ENCODE measurements at places on chromosomes 11 and 22.

DNA sequence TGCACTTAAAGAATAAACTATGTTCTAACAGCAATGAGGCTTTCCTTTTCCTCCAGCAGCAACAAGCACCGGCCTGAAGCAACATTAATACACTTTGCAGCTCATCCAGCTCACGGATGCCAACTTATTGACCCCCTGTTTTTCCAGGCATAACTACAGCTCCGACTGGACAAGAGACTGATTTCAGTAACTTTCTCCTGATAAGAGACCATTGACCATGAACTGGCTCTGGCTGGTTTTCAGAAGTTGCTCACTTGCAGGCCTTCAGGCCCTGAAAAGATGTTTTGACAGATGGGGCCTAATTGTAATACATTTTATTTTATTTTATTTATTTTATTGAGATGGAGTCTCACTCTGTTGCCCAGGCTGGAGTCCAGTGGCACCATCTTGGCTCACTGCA, 27.5 kb downstream of the GGT5 start:
- no peak for DNase-seq

DNA sequence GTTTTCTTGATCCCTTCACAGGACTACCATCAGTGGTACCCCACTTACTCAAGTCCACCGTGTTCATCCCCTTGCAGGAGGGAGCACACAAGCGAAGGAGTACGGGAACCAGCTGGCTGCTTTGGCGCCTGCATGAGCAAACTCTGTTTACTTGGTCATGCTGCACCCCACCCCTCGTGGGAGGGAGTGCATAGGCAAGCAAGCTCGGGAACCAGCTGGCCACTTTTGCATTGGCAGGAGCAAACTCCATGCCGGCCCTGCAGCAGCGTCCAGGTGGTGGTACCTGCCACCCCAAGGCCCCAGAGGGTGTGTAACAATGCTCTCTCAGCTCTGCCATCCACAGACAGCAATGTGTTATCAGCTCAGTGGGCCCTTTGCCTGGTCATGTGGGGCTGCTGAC, 737.8 kb downstream of the FAM181B start:
- no peak for DNase-seq

DNA sequence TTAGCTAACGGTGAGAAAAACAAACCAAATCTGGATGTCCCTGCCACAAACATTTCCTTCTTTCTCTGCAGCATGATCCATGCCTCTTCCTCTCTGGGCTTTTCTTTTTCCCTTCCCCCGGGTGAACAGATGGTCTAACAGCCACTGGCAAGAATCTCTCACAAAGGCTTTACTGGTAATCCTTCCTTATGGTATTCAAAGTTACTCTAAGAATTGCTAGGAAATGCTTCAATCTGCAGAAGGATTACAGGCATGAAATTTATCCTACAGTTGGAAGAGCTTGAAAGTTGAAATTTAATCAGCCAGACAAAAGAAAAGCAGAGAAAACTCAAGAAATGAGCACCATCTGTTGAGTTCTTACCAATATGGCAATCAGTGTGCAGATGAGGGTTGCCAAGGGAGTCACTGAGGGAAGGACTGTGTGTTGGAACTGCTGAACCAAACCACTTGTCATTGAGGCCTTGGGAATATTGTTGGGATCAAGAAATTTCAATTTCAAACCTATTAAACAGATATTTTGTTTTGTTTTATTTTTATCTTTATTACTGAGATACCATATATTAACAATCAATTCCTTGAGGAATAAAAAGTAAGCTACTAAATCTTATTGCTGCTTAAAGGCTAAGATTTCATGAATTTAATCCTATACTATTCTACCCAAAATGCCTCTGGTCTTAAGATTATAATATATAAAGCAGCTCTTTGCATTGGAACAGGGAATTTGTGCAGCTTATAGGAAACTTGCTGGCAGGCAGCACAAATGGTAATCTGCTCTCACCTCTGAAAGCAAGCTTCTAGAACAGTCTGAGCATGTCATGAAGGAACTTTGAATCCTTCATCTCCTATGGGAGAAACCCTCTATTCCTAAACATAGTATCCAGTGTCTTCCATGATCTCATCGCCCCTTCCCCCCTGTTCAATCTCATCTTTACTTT, 29.7 kb upstream of the NDUFC2 start:
- no peak for DNase-seq

DNA sequence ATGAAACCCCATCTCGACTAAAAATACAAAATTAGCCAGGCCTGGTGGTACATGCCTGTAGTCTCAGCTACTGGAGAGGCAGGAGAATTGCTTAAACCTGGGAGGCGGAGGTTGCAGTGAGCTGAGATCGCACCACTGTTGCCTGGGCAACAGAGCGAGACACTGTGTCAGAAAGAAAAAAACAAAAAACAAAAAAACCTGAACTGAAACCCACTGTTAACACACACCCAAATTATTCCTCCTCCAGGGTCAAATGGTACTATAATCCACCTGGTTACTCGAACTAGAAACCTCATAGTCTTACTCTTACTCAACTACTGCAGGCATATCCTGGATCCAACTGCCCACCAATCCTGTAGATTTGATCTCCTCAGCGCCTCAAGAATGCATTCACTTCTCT, 35.5 kb downstream of the USP28 start:
- DNase-seq = no peak

- peak; percentile 74 for DNase-seq
Measured at GRCh38 chr11:568306-569157, 7.7 kb upstream of the PHRF1 start.

DNA sequence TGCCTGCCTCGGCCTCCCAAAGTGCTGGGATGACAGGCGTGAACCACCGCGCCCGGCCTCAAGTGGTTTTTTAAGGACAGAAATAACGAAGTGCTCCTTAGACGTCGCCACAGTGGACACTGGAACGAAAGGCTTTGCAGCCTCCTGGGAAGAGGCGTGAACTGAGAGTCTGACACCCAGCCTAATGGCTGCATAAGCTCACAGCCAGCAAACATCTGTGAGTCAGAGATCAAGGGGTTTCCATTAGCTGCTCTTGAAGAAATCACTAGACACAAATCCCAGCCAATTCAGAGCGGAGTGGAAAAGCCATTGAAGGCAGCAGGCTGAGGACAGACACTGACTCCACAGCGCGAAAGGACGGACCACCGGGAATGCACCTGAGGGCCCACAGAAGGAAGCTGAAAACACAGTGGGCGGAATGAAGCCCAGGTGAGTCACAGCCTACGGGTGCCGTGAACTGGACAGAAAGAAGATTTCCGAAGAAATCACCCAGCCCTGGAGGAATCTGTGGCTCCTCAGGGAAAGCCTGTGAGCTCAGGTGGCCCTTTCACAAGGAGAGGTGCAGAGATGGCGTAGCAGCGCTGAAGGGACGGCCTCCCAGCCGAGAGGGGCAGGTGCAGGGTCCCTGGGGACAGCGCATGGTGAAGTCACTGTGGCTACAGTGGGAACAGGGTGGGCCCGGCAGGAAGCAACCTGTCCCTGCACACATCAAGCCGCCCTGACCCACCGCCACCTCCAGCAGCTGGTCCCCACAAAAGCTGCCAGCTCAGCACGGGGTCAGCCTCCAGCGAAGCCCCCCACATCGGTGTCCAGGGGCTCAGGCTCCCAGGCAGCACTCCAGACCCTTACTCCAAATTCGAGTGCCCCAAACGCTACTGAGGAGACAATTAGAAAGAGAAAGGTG, 11.6 kb downstream of the LMNTD2 start:
- DNase-seq = no peak

GRCh38 chr11:78251083-78251775, 62.5 kb downstream of the USP35 start:
- DNase-seq = no peak

DNA sequence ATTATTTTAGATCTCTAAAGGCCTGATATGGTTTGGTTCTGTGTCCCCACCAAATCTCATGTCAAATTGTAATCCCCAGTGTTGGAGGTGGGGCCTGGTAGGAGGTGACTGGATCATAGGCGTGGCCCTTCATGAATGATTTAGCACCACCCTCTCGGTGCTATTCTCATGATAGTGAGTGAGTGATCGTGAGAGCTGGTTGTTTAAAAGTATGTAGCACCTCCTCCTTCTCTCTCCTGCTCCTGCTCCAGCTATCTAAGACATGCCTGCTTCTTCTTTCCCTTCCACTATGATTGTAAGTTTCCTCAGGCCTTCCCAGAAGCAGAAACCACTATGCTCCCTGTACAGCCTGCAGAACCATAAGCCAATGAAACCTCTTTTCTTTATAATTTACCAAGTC, 114.1 kb downstream of the SERGEF start:
- DNase-seq = no peak

DNA sequence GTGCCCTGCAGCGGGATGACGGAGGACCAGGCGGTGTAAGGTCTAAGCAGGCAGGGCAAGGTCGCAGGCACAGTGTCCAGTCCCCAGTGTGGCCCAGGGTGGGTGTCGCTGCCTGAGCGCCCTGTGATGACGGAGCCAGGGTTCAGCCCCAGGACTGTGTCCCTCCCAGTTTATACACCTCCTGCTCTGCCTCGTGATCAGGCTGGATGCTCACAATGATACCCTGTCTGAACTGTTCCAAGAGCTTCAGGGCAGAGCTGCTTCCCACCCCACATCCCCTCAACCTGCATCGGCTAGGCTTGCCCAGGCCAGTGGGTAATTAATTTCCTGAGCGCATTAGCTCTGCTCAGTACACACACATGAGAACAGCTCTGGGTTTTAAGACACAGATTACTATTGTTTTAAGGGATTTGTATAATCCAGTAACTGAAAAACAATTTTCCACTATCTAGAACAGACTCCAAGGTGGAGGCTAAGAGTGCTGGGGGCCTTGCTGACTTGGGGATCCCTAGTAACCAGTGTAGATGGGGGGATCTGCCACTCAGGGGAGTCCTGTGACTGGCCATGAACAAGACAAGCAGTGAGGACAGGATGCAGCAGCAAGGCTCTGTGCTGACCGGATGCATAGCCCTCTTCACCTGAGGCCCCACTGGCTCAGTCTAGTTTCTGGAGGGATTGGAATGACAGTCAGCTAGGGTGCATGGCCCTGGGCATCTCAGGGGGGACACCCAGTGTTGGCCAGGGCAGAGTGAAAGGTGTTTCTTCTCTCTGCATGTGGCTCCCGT, 34.1 kb downstream of the GNAZ start:
- DNase-seq = no peak

DNA sequence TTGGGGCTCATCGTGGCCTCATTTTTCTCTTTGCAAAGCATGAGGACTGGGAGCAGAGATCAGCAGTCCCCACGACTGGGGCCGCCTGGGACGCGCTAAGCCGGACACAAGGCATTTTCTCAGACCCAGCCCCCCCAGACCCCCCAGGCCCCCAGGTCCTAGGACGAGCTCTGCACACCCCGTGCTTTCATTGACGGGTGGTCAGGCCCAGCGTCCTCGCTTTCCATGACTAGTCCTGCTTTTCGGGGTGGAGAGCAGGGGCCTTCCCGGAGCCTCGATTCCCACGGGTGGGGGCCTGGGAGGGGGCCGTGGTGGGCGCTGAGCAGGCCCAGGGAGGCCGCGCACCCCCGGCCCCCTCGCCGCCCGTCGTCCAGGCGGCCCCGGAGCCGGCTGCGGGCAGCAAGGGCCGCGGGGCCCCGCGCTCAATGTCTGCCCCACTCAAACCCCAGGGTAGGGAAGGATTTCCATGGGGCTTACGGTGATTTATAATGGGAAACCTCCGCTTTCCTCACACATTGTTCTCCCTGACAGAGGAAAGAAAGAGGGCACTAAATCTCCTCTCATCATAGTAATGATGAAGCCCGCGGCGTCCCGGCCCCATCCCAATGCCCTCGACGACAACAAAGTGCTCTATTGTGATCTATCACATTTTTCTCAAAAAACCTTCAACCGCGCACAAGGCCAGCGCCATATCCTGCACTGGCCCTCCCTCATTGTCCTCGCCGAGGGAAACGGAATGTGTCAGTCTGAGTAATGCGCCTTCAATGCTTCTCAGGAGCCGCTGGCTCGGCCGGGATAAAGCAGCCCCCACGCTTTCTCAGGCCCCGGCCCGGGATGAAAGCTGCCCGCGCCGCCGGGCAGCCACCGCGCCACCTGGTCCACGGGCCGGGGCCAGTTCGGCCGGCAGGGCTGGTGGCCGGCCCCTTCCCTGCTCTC, 10.4 kb upstream of the LINC01488 start:
- no peak for DNase-seq

- no peak for DNase-seq
Measured at GRCh38 chr11:67588136-67588503, 4.5 kb downstream of the GSTP1 start.

- peak; percentile 65 for DNase-seq
Measured at GRCh38 chr22:22877523-22878210, 9.9 kb upstream of the IGLL5 start.

DNA sequence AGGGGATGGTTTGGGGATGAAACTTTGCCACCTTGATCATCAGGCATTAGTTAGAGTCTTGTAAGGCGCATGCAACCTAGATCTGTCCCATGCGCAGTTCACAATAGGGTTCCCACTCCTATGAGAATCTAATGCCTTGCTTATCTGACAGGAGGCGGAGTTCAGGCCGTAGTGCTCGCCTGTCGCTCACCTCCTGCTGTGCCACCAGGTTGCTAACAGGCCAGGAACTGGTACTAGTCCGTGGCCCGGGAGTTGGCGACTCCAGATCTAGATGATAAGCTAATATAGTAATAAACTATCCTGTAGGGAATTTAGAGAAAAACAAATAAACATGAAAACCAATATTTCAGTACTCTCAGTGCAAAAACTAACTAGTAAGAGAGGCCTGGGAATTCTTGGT, 155.4 kb upstream of the ANO5 start:
- DNase-seq = no peak

GRCh38 chr11:130874955-130875531, 41.2 kb downstream of the SNX19 start:
- DNase-seq = no peak

- DNase-seq = no peak
Measured at GRCh38 chr11:67634366-67635230, 4.9 kb upstream of the NUDT8 start.

DNA sequence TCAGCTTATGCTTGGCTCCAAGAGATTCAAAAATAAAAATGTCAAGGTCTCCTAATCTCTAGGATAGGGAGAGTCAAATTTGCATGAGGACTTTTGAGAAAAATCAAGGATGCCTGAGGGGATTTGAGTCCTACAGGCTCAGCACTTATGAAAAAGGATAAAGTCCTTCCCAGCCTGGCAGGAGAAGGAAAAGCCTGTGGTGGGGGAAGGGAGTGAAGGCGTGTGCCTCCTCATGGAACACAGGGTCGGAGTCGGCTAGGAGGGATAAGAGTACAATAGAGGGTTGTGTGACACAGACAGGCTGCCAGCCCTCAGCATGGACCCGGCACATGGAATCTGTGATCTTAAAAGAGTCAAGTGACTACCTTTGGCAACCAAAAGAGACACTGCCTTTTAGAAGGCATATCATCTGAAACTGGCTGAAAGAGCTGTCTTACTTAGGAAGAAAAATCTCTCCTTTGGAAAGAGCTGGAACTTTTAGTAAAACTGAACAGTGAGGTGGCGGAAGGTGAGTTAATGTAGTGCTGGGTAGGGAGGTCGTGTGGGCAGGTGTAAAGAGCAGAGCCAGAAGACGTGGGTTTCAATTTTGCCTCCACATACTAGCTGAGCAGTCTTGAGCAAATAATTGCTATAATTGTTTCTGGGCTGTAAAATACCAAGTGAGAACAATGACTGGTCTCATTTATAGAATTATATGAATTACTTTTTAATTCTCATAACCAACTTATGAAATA, 58.8 kb upstream of the RDX start:
- no peak for DNase-seq

GRCh38 chr11:70135625-70136059, 57.5 kb downstream of the ANO1 start:
- DNase-seq = no peak

- DNase-seq = no peak
Measured at GRCh38 chr11:101459020-101459419, 124.8 kb downstream of the TRPC6 start.

All from stimulated activated CD8-positive, alpha-beta memory T cell treated with anti-CD3 and anti-CD28 coated beads, Interleukin-7, amount 100 ng/mL, for 24 hours (primary cell).